Activated T-helper 1 cell treated with anti-CD3 and anti-CD28 coated beads, Interleukin-2, amount 50 U/mL, for 16 hours (primary cell): ENCODE measurements at places on chromosomes 5 and 9.

DNA sequence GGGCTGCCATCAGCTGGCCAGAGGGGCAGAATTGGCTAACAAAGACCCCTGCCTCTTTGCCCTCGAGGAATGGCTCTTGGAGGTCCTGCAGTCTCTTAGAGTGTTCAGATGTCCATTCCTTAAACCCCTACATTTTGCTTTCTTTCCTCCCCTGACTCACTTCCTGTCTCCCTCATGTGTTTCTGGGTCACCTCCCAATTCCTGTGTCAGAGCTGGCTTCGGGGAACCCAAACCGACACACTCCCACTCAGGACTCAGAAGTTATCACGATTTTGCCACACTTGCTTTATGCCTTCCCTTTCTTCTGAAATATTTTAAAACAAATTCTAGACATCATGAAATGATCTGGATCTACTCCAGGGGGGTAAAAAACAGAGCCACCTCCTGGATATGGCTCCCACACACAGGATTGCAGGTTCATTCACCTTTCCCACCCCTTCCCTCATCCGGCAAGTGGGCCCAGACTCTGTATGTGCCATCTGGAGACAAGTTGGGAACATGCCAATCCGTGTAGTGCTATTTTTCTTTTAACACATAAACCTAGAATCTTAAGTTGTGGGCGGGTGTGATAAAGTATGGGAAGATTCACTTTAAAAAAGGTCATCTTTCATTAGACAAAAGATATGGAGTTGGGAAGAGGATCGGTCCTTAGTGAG lies 145.7 kb downstream of the NXNL2 start:
- no peak for DNase-seq

- no peak for DNase-seq
These were observed 77.6 kb downstream of the CDO1 start for GRCh38 chr5:115738830-115739229.

DNA sequence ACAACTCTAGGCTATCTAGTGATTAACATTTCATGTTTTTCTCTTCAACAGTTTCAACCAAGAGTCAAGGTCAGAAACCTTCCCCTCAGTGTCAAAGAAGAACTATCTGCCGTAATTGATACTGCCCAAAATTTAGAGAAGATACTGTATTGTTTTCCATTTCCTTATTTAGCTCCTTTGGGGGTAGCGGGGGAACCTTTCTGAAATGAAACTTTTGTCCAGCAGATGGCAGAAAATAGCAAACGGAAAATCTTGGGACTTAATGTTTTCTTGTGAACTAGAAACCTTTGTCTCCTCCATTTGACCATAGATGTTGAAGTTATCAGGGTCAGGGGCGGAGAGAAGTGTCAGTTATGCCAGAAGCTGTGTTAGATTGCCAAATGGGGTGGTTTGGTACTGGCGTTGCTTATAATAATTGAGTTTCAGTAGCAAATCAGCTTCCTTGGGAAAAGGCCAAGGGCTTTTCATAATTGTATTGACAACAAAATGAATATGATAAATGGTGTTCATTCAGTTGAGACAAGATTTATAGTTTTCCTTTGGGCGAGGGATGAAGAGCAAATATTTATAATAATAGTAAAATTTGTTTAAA lies 101.7 kb upstream of the TLX3 start:
- no peak for DNase-seq

DNA sequence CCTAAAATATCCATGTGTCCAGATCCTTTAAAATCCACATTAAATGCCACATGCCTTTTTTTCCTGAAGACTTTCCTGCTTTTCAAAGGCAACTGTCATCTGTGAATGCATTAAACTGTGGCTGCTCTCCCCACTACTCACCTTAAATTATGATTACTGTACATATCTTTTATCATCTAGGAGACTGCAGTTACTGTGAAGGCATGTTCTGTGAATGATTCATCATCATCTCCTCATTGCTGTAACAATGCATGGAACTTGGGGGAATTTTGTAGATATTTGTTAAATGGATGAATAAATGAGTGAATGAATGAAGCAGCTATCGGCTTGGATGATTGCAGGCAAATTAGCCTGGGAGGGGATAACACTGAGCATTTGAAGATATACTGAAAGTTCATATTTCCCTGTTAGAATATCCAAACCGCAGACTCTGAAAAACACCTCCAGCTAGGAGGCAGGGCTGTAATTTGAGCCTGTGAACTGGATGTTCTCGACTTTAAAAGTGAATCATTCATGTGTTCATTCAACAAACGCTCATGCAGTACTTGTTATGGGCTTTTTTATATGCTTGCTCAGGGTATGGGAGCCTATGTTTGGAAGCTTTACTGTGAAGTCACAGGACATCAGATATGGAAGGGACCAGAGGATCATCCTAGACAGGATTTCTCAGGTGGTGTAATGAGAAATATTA lies 519.2 kb downstream of the KIF4B start:
- no peak for DNase-seq

DNA sequence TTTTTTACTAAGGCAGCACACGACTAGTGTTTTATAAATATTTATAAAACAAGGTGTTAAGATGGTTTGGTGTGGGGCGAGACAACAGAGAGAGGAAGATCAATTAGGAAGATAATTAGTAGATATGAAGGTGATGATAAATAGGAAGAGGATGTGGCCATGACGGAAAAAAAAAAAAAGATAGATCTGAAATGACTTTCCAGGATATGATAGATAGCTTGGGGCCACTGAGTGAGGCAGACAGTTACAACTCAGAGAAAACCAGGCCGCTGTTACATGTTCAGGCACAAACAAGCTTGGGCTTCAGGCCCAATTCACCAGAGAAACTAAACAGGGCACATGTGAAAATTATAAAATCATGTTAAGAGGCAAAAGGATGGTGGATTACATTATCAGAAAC lies 43.2 kb downstream of the KIAA0825 start:
- no peak for DNase-seq

DNA sequence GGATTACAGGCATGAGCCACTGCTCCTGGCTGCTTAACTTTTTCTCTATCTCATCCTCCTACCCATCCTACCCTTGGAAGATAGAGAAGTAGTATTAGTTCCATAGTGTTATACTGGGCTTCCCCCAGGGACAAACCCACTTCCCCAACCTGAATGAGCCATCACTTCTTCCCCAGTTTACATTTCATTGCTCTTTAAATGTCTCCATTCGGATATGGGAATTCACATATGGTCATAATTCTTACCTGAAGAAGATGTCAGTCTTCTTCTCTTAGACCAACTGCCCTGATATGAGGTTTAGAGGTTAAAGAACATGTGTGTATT lies 1.9 kb downstream of the CD274 start:
- no peak for DNase-seq

DNA sequence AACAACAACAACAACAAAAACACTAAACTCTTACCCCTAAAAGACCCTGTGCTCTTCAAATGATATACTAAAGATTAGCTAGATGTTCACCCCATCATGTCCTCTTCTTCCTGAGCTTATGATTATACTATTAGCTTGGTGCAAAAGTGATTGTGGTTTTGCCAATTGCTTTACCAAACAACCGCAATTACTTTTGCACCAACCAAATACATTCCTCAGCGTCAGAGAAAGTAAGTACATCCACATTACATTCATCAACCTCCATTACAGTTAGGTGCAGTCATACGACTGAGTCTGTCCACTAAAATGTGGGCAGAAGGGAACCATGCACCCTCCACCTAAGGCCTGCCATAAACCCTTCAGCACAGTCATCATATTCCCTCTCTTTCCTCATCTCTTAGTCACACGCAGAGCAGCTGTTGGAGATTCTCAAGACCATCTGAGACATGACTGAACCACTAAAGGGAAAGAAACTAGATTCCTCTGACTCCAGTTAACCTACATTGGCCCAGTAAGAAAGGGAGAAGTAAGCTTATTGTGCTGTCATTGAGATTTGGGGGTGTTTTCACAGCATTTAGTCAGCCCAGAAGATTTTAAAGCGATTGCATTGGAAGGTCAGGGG lies 181.6 kb upstream of the TLE4 start:
- no peak for DNase-seq

- no peak for DNase-seq
These were observed at the start of gene ZDHHC11 for GRCh38 chr5:850511-851006. TSS of gene ZDHHC11 (minus strand) at chr5:850986. CDS start at chr5:850602, 384 bp downstream.

GRCh38 chr5:41924526-41924871 lies 582 bp upstream of the FBXO4 start:
- no peak for DNase-seq

- no peak for DNase-seq
These were observed 4.4 kb upstream of the DIAPH1 start for GRCh38 chr5:141623186-141623585.

GRCh38 chr5:112338681-112339337 lies 80.3 kb downstream of the EPB41L4A start:
- DNase-seq: no peak

- no peak for DNase-seq
These were observed 38.2 kb downstream of the FOCAD start for GRCh38 chr9:20722221-20722620.

DNA sequence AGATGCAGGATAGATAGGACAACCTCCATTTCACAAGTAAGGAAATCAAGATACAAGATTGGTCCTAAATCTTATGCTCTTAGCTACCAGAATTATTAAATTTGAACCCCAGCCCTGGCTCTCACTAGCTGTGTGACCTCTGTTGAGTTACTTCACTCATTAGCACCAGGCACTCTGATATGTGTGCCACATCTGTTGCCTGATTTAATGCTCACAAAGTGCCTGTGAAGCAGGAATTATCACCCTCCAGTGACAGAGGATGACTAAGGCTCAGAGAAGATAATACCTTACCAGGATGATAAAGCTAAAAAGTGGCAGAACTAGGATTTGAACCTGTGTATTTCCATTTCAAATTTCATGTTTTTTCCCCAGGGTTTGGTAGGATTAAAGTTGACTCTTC lies 110.0 kb downstream of the PLPPR1 start:
- no peak for DNase-seq

DNA sequence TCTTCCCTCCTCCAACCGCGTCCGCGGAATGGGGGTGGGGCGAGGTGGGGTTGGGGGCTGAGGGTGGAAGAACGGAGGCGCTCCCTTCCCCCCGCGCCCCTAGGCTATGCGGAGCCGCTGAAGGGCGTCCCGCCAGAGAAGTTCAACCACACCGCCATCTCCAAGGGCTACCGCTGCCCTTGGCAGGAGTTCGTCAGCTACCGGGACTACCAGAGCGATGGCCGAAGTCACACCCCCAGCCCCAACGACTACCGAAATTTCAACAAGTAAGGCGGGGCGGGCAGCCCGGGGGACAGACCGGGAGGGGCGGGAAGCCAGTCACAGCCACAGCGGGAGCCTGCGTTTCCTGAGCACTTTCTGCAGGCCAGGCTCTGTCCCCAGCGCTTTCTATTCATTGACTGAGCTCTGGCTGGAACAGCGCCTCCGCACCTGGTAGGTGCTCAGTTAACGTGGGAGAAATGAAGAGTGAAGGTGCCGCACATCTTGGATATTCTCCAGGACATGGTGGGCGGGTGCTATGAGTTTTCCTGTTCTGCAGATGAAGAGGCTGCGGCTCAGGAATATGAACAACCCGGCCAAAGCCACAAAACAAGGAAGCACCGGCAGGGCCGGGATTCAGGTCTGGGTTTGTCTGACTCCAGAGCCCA lies 11.3 kb downstream of the MYOZ3 start:
- DNase-seq: no peak

DNA sequence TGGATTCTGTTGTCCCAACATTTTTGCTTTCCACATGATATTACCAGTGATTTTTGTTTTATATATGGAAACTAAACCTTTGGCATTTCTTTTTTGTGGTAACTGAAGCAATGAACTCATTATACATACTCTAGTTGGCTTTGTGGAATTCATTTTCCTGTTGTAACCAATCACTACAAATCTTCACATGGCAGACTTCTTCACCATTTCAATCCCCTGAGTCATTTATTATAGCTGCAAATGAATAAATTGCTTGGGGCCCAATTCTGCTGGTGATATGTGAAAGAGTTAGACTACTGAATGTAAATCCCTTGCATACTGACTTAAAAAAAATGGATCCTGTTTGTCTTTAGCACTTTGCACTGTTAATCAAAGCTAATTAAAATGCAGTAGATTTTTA lies 1709.6 kb upstream of the WWC1 start:
- DNase-seq: no peak

- DNase-seq: no peak
These were observed 384.6 kb upstream of the KLF4 start for GRCh38 chr9:107874137-107874536.
